ENCODE measurements at places on chromosomes 12 and 14.

- no peak for DNase-seq
These were observed 3.2 kb upstream of the TBX5 start for GRCh38 chr12:114408886-114409851.

DNA sequence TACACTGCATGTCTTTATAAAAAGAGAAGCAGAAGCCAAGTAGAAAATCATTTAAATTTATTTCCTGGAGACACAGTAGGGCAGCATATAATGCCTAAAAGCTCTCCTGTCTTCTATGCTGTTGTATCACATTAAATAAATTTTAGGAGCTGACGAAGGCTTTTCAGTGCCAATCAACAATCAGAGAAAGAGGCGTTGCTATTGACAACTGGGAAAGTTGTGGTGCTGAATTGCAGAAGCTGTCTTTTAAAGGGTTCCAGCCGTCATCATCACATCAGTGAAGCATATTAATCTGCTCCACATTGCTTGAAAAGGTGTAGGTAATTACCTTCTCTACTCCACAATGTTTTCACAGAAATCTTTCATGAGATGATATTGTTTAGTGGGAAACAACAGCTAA lies 103.9 kb downstream of the FSCB start:
- no peak for DNase-seq

- DNase-seq = no peak
These were observed 142.8 kb downstream of the VRK1 start for GRCh38 chr14:96940009-96940408.

GRCh38 chr12:26524862-26525465 lies 308.0 kb downstream of the ITPR2 start:
- no peak for DNase-seq

- DNase-seq = no peak
These were observed 66.7 kb downstream of the CCER1 start for GRCh38 chr12:90888316-90888715.

GRCh38 chr12:93199831-93200236 lies 177.9 kb upstream of the NUDT4 start:
- no peak for DNase-seq

DNA sequence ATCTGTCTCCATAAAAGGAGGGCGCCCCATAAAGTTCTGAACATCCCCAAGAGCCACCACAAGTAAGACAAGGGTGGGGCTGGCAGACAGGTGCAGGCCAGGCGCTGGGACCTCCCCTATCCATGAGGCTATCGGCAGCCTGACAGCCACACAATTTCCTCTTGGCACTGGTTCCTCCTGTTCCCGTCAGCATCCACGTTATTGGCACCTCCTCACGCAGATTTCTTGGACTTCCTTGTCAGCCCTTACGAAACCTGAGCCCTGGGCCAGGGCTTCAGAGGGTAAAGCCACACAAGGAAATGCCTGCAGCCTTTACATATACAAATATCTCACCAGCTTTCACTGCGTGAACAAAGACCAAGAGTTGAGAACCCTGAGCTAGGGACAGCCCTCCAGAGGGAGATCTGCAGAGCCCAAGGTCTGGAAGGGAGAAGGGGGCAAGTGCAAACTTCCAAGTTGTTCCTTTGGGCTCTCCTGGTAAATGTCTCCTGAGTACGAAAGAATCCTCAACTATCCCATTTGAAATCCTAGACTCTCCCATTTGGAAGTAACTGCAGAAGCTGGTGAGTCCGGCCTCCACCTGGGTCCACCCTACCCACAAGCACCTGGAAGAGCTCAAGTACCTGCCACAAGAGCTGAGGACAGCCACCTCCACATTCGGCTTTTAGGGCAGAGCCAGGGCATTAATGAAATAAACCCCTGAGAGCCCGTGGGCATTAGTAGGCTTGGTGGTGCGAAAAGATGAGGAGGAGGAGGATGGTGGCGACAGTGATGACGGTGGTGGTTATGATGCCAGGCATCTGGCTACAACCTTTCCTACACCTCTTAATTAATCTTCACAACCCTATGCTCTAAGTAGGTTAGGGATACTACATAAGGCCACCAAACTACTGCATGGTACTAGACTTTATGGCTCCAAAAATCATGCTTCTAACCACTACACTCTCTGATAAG lies 5.5 kb upstream of the TC2N start:
- DNase-seq = peak; percentile 93

DNA sequence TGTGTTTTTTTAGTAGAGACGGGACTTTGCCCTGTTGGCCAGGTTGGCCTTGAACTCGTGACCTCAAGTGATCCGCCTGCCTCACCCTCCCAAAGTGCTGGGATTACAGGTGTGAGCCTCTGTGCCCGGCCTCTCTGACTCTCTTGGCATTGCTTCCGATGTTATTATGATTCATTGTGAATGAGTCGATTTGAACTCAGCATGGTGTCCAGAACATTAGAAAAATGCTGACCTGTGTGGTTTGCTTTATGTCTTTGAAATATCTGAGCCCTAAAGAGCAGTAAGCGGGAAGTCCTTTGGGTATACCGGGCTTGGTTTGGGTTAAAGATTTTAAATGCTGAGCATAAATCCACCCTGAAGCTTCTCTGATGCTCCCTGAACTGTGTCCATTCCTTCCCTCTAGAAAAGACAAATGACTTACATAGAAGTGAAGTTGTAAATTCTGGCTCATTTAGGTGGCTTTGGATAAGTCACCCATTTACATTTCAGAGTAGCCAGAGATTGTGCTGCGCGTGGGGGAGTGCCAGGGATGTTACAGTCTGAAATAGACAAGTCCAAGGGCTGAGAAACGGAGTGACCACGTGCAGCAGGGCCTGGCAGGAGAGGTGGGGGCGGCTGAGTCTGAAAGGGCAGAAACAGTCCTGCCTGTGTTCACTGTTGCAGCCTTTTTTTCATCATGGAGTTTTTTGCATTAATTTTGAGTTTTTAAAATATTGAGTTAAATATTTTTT lies 39.6 kb downstream of the SLC15A4 start:
- no peak for DNase-seq

DNA sequence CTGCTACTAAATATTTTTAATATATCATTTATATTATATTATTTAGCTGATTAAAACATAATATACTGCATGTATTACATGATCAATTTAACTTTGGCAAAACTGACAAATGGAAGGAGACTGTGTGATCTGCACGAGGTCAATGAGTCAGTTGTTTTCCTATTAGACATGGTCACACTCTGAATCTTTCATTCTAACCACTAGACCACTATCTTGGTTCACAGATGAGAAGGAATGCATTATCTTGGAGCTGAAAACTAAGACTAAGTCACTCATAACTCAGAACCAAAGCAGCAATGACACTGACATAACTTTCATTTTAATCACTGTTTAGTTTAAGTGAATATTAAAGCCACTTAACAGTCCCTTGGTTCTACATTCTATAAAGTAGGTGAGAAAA lies 37.4 kb downstream of the GNPTAB start:
- no peak for DNase-seq

GRCh38 chr12:47887529-47887928 lies 17.3 kb downstream of the VDR start:
- DNase-seq = no peak

- DNase-seq = no peak
These were observed 3.3 kb downstream of the PARP11 start for GRCh38 chr12:3869865-3870264.

DNA sequence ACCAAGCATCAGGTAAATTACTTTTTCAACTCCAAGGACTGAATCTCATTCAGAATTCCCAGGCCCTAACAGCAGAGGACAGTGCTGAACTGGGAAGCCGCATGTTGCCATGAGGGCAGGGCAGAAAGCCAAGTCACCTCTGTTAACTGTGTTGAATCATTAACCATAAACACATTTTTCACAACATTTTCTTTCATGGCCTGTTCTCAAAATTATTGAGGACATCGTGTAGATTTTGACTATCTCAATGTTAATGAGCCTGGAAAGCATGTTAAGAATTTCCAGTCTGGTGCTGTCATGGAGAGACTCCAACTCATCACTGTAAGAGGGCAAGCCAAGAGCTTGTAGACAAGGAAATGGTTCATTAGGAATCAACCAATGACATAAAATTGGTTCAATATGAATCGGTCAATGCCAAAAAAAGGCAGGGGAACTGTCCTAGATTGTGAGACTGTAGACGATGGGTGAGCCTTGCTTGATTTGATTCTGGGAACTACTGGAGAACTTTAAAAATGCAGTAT lies 33.7 kb downstream of the CPM start:
- no peak for DNase-seq

DNA sequence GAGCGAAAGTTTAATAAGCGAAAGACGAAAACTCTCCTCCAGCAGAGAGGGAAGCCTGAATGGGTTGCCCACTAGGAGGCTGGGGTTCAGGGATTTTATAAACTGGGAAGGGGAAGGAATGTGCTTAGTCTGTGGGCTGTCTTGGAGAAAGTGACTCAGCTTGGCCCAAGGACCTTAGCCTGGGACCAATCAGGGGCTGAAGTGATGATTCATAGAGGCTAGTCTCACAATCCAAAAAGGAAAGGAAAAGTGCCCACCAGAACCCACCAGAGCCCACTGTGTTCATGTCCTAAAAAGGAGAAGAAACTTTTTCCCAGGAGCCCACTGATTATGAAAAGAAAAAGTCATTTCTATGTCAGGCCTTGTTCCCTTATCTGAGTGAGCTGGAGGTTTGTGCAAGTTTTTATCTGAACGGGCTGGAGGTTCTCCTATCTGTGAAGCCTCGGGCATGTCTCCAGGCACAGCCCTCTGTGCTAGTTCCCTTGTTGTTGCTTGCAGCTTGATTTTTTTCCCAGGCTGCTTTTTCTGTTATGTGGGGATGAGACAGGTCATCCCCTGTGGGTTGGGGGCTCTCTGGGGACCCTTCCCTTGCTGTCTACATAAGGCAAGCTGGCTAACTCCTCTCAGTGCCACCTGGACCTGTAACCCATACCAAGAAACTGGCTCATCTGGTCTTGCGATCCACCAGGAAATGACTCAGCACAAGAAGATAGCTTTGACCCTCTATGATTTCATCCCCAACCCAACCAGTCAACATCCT lies 8.3 kb upstream of the GOLGA5 start:
- DNase-seq = no peak

DNA sequence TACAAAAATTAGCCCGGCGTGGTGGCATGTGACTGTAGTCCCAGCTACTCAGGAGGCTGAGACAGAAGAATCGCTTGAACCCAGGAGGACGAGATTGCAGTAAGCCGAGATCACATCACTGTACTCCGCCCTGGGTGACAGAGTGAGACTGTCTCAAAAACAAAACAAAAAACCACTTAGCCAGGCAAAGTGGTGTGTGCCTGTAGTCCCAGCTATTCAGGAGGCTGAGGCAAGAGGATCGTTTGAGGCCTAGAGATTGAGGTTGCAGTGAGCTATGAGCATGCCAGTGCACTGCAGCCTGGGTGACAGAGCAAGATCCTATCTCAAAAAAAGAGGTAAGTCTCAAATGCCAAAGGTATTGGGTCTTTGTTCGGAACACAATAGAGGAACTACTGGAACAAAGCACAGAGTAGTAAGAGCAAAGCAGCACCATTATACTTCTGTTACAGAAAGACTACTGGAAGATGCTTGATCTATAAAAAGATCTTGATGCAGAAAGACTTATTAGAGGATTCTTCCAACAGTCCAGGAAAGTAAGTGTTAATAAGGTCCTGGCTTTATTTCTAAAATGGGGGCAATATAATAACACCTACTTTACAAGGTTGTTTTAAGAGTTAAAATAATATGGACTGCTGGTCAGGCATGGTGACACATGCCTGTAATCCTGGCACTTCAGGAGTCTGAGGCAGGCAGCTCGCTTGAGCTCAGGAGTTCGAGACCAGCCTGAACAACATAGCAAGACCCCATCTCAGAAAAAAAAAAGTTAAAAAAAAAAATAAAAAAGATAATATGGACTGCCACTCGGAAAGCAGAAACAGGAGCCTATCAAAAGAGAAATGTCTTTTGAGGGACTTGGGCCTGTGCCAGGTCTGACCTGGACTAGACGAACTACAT lies 29.9 kb downstream of the BTBD7 start:
- no peak for DNase-seq

DNA sequence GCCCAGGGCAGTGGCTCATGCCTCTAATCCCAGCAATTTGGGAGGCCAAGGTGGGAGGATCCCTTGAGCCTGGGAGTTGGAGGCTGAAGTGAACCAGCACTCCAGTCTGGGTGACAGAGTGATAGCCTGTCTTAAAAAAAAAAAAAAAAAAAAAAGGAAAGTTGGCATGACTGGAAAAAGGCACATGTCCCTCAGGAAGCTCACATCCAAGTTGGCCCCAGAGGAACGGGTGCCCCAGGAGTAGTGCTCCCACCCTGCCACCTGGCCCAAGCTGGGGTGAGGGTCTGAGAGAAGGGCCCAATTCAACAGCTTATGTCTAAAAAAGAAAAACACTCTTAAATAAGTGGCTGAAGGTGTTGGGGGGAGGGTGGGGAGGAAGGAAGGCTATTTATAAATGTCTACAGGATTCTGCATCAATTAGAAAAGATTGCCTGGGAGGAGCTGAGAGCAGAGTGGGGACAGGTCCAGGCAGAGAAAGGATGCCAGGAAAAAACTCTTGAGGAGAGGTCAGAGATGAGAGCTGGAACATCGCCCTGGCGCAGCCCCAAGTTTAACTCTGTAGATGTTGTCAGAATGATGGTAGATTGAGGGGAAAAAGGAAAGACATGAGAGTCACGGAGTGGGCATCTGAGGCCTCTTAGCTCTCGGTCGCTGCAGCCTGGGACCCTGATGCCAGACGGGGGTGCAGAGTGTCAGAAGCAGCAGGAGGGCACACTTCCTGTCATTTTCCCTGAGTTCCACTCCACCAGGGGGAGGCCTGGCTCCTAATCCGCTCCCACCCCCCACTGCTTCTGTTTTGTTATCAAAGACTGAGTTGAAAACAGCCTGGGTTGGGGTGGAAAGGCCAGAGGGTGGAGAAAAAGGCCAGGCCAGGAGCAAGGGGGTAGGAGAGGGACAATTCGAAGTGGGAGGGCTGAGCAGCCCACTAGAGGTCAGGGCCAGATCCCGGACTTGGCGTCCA lies 7.3 kb downstream of the SPRYD3 start:
- DNase-seq = no peak

- no peak for DNase-seq
These were observed 32.8 kb upstream of the C14orf180 start for GRCh38 chr14:104546591-104547309.

DNA sequence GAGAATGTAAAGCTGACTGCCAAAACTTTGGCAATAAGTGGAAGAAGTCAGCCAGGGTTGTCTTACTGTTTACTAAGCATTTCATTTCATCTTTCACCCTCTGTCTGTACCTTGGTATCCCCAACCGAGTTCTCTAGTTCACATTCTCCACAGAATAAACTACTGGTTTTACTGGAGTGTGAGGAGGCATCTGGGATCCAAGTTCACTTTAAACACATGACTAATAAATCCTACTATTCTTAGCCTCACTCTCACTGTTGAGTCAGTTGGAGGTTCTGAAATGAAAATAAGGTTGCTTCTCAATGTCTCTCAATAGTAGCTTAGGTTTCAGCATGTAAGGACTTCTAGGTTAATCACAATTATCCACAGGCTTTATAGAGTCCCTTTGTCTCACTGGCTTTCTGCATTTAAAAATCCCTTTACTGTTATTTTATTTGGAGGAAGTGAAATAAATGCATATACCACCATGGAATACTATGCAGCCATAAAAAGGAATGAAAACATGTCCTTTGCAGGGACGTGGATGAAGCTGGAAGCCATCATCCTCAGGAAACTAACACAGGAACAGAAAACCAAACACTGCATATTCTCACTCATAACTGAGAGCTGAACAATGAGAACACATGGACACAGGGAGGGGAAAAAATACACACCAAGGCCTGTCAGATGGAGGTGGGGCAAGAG lies 95.8 kb downstream of the EPS8 start:
- DNase-seq = no peak

GRCh38 chr14:76640923-76641395 lies 120.3 kb upstream of the VASH1 start:
- no peak for DNase-seq
